ENCODE measurements at places on chromosomes 3 and 15. TPM values are rescaled to one million over a fixed set of nuclear protein-coding genes. Genes with fewer than 3 reads are reported as not detected.

The GOLGA8K gene
- total RNA-seq, result 2.0 TPM

The ADAMTS7 gene
- total RNA-seq, result 0.14 TPM

The FILIP1L gene
- total RNA-seq, result 2.0 TPM

The ATP13A5 gene
- not detected for total RNA-seq

DNA sequence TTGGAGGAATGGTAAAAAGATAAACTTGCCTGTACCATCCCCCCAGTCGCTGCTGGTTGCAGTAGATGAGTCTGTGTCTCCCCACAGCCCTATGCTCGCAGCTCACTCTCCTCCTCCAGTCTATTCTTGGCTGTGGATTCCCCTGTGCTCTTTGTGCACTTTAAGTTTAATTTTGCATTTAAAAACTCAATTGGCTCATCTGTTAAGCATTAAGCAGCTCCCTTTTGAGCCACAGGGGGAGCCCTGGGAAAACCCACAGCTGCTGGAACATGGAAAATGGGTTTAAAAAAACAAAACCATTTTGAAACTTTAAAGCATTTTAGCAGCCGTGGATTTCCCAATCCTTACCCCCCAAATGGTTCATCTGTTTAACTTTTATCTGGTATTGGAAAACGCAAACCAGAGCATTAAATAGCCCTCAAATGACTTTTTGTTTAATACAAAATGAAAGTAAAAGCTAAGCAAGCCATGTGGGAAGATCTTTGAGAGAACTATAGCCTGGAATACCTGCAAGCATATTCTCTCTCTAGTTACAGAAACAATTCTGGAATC lies 536.9 kb downstream of the ZIC1 start:
- DNase-seq, result no peak

GRCh38 chr3:25485673-25486072 lies 57.6 kb downstream of the RARB start:
- DNase-seq, result no peak

GRCh38 chr15:66670762-66671580 lies 31.1 kb upstream of the SMAD6 start:
- no peak for DNase-seq

- DNase-seq, result no peak
Observed at GRCh38 chr3:33482111-33482521, 41.9 kb upstream of the UBP1 start.

GRCh38 chr3:65751123-65751700 lies 287.5 kb downstream of the MAGI1 start:
- DNase-seq, result no peak

DNA sequence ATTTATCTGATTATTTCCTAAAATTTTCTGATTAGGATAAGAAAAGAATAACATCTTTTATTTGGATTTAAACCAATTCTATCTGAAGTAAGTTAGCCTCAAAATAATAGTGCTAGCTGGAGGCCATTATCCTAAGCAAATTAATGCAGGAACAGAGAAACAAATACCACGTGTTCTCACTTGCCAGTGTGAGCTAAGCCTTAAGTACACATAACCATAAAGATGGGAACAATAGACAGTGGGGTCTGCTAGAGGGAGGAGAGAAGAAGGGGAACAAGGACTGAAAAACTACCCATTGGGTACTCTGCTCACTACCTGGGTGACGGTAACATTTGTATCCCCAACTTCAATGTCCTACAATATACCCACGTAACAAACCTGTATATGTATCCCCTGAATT lies 31.3 kb upstream of the LYSMD4 start:
- DNase-seq, result no peak

- no peak for DNase-seq
Observed at GRCh38 chr15:55606214-55606613, 18.1 kb upstream of the PYGO1 start.

DNA sequence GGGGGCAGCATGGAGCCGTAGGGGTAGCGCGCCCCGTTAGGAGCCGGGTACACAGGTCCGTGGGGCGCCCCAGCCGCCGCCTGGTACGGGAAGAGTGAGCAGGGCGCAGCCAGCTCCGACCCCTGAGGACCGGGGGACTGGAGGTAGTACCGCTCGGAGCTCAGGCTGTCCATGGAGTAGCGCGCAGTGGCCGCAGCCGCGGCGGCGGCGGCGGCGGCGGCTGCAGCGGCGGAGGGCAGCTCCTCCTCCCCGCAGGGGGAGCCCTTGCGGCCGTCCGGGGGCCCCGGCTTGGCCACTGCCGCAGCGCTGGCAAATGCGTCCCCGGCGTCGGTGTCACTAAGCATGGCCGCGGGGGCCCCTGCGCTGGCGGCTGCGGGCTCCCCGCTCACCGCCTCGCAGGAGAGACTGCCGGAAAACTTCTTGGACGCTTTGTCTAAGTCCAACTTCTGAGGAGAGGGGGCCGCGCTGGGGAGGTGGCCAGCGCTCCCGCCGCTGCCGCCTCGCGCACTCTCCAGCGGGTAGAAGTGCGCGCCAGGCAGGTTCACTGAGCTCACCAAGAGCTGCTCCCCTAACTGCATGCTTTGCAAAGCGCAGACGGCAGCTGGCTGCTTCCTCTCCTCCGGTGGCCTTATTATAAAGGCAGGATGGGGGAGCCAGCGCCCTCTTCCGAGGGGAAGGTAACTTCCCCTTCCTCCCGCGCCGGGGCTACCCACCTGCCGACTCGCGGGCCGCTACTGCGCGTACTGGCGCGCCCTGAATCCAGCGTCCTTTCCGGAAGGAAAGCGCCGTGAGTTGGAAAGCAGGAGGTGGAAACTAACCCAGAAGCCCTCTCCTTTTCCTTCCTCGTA lies at the start of gene EOMES:
Gene EOMES (minus strand): TSS at position 607 of the 848 bp plus-strand sequence. CDS start 29 bp downstream, at position 578.
- peak; percentile 86 for DNase-seq

- DNase-seq, result no peak
Observed at GRCh38 chr3:121481106-121481880, 64.5 kb downstream of the POLQ start.
